Nephron progenitor cell (in vitro differentiated cells): ENCODE measurements at places on chromosomes 4 and X.

DNA sequence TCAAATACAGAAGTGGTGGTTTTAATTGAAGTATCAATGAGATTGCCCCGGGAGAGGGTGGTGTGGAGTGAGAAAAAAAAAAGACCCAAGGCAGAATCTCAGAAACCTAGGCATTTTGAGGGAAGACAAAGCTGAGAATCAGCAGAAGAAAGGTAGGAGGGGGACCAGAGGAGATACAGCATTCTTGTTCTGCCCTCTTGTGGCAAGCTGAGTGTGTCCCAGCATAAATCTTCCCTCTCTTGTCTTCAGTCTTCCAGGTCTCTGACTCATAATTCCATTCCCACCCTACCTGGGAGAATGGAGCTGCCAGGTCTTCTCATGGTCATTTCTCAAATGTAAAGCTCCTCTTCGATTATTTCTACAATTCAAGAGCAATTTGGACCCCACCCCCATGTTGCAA, 32.7 kb upstream of the MAGED1 start:
- no peak for DNase-seq

- peak; percentile 73 for DNase-seq
Measured at GRCh38 chr4:163332526-163333406, at the start of gene NPY1R. Gene NPY1R, minus strand, starts transcription at chr4:163332596. Its CDS starts 6,042 bp downstream, at chr4:163326554.

GRCh38 chr4:141587897-141588296, 48.5 kb upstream of the IL15 start:
- DNase-seq, result no peak

GRCh38 chrX:35149517-35149916, 206.9 kb downstream of the FAM47B start:
- DNase-seq, result no peak

DNA sequence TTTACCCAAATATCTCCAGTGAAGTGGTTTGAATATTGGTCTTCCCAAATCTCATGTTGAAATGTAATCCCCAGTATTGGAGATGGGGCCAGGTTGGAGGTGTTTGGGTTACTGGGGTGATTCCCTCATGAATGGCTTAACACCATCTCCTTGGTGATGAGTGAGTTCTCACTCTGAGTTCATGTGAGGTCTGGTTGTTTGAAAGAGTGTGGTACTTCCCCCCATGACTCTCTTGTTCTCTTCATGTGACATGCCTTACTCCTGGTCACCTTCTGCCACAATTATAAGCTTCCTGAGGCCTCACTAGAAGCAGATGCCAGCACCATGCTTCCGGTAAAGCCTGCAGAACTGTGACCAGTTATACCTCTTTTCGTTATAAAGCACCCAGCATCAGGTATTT, 32.9 kb upstream of the OTUD4 start:
- no peak for DNase-seq

DNA sequence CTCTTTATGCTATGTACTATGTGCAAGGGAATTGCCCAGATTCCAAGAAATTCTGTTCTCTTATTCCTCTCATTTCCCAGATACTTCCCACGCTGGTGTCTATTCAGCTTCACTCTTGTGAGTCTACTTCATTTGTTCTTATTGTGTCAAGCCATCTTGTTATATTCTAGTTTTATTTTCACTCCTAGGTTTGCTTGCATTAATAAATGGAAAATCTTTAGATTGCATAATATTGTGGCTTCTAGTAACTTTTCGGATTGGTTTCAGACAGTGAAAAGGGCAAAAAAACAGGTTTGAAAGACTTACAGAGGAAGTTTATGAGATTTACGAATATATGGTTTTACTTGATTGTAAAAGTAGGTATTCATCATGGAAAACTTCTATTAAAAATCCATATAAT, 128.4 kb downstream of the BTC start:
- no peak for DNase-seq

DNA sequence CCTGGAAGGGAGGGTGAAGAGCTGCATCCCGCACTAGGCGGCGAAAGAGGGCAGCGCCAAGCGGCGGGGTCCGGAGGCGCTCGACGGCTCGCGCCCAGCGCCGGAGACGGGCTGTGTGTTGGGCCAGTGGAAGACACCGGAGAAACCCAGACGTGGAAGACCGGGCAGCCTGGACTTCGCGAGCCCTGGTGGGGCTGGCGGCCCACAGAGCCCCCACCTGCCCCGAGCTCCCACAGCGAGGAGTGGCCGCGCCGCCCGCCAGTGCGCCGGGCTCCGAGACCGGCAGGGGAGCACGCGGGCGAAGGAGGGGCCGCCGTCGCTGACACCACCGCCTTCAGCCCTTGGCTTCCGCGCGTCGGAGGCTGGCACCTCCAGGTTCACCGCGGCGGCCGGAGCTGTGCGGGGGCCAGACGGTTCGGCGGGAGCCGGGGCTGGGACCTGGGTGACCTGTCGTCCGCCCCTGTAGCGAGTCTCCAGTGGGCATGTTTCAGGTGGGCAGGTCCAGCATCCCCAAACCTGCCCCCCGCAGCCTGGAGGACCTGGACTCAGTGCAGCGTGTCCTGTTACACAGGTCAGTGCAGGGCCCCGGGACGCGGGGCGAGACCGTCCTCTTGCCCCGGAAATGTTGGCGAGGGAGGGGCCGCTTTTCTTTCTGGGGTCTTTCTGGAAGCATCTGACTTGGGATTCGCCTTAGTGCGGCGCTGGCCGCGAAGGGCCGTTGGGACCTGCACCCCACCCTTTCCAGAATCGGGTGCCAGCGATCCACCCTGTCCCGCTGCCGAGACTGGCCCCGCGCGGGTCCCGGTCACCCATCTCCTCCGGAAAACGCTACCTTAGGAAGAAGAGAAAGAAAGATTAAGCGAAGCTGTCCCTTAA, 9.6 kb upstream of the INTU start:
- DNase-seq, result peak; percentile 77

GRCh38 chrX:78506248-78506647, 152.9 kb downstream of the RTL3 start:
- no peak for DNase-seq

- DNase-seq, result no peak
Measured at GRCh38 chr4:111540671-111541070, 604.6 kb upstream of the FAM241A start.

- no peak for DNase-seq
Measured at GRCh38 chr4:53538756-53539155, 52.5 kb downstream of the LNX1 start.

GRCh38 chrX:42149281-42149680, 225.9 kb upstream of the CASK start:
- no peak for DNase-seq

DNA sequence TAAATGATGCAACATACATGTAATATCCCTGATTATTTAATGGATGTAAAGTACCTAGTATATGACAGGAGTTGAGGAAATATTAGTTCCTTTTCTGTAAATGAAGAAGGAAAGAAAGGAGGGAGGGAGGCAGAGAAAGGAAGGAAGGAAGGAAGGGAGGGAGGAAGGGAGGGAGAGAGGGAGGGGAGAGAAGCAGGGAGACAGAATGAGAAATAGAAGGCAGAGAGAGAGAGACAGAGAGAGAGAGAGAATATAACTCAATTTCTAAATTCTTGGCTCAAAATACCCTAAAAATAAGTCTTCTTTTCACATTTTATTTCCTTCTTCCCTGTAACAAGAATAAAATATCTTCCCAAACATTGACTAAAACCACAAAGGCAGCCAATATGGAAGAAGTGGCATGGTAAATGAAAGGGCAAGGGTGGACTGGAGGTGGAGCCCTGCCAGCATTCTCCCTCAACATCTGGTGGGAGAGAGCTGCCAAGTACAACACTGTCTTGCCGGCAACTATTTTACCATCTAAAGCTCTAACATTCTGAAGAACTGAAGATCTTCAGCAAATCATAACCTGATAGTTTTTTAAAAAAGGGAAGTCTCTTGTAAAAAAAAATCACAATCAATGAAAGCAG, 245.1 kb downstream of the PPP3CA start:
- no peak for DNase-seq

- DNase-seq, result no peak
Measured at GRCh38 chrX:38675856-38676255, 114.5 kb downstream of the TSPAN7 start.

- no peak for DNase-seq
Measured at GRCh38 chrX:121858867-121859647, 811.6 kb downstream of the GLUD2 start.

DNA sequence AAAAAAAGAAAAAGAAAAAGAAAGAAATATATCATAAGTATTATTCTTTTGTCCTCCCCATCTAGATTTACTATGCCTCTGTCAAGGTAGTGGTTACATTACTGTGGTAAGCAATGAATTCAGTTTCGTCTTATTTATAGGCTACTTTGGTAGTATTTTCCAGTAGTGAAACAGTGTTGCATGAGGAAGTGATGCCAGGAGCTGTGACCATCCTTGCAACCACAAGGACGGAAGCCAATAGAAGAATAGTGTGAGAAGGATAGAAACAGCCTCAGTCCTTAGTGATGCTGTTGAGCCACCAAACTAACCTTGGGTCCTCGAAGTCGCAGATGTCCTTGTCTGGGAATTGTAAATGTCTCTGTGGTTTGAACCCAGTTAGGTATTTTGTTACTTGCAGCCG, 328.5 kb downstream of the PPP3CA start:
- no peak for DNase-seq

GRCh38 chr4:119106036-119107000, 29.3 kb upstream of the MYOZ2 start:
- no peak for DNase-seq

DNA sequence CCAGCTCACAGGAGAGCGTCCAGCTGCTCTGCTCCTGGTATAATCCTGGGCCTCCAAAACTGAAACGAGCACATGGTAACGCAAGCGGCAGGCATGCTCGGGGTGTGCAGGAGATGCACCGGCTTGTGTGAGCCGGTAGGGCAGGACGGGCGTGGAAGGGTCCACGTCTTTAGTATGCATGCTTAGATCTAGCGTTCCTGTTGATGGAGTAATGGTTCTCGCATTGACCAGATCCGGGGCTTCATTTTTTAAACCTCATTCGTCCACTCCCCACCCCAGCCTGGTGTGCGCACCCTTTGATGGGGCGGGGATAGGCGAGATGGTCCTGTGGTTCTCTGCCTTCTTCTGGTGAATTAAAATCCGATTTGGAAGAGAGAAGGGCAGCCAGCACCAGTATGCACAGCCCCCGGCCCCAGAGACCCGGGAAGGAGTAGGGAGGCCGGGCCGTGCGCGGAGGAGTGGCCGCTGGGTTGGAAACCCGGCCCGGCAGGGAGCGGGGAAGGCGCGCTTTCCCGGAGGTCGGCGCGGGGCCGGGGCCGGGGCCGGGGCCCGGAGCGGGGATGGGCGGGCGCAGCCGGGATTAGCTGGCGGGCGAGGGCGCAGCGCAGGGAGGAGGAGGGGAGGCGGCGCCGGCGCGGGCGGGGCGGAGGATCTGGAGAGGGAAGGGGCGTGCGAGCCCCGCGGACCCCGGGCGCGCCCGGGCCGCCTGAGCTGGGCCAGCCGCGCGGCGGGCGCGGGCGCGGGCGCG, 39.9 kb downstream of the FAM149A start:
- DNase-seq, result peak; percentile 90

GRCh38 chr4:110970642-110971041, 347.8 kb upstream of the PITX2 start:
- peak; percentile 65 for DNase-seq

GRCh38 chrX:107848591-107848990, 22.9 kb downstream of the MID2 start:
- no peak for DNase-seq

- no peak for DNase-seq
Measured at GRCh38 chr4:90099812-90100211, 27.4 kb upstream of the CCSER1 start.
